ENCODE measurements at places on chromosomes 6 and 20. TPM values are rescaled to one million over a fixed set of nuclear protein-coding genes. Genes with fewer than 3 reads are reported as not detected.

Gene OXT
- total RNA-seq = 0.46 TPM

Gene WTAP
- 75.4 TPM for total RNA-seq

Gene SLC32A1
- not detected for total RNA-seq

Gene SLC35F1
- total RNA-seq = 1.1 TPM

Gene COL20A1
- 0.14 TPM for total RNA-seq

GRCh38 chr6:47034926-47035325, 7.2 kb downstream of the ADGRF1 start:
- DNase-seq = no peak

DNA sequence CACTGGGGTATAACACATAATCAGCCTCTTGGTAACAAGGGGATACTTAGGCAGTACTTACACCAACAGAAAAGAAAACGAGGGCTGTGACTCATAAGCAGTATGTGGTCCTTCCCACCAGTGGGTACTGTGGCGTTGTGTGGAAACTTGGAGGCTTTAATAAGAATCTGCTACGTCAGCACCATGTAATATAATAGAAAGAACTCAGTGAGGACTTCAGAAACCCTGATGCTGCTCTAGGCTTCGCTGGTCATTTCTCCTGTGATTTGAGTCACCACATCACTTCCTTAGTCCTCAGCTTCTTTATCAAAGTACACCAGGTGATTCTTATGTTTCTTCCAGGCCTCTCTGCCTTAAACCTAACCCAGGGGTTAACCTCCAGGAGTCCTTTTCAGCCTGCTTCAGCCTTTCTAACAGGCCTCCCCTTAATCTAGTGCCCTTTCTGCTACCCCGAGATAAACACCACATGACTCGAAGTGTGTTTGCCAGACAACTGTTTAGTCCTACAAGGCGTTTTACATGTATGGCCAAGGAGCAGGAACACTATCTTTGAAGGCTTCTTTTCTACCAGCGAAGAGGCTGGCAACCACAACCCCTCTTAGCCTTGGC, 68.5 kb downstream of the FYN start:
- no peak for DNase-seq

- DNase-seq = no peak
These were observed 57.9 kb downstream of the MAFB start for GRCh38 chr20:40631119-40631631.

GRCh38 chr6:111550953-111551352, 54.7 kb downstream of the TRAF3IP2 start:
- no peak for DNase-seq
